Ecto neural progenitor cell (in vitro differentiated cells): ENCODE measurements at places on chromosomes 6 and 20.

- DNase-seq: no peak
Measured at GRCh38 chr6:62519574-62519973, 233.5 kb upstream of the KHDRBS2 start.

DNA sequence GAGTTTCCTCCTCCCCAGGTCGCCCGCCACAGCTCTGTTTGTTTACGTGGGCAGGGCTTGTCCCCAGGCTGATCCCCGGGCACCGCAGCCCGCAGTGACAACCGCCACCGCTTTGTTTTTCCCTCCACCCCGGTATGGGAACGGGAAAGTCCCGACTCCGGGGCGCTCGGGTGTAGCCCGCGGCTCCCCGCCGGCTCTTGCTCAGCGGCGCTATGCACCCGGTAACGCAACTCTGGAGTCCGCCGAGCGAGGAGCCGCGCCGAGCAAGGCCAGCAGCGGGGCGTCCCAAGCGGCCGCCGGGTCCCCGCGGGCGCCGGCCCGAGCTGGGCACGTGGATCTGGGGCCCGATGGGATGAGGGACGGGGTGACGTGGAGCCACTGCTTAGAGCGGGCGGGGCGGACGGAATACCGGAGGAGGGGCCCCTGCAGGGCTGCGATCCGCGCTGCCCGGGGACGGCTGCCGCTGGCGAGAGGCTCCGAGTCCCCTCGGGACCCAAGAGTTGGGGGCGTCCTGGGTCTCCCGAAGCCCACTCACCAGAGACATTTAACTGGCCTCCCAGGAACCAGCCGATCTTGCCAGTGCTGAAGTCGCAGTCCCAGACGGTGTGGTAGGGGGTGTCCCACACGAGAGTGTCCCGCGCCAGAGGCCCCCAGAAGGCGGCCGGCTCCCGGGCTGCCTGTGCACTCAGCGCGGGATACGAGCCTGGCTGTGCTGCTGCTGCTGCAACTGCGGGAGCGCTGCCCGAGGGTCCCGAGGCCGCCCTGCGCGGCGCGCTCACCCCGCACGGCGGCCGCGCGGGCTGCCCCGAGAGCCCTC is 497 bp downstream of the ACSS1 start:
- peak; percentile 67 for DNase-seq

GRCh38 chr6:11975353-11975977 is 36.6 kb upstream of the HIVEP1 start:
- no peak for DNase-seq

DNA sequence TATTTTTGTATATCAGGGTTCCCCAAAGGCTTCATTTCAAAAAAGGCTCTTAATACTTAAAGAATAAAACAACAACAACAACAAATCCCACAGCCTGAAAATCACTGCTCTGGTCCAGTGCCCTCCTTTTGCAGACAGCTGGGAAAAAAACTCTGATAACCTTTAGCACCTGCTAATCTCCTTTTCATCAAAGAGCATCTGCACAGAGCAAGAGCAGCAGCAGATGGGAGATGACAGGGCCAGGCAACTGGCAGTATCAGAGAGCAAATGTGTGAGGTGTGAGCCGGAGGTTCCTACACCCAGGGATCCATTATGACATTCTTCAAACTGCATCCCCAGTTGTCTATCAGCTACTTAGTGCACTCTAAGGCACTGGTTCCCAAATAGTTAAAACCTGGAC is 25.7 kb downstream of the TTI1 start:
- DNase-seq: no peak

DNA sequence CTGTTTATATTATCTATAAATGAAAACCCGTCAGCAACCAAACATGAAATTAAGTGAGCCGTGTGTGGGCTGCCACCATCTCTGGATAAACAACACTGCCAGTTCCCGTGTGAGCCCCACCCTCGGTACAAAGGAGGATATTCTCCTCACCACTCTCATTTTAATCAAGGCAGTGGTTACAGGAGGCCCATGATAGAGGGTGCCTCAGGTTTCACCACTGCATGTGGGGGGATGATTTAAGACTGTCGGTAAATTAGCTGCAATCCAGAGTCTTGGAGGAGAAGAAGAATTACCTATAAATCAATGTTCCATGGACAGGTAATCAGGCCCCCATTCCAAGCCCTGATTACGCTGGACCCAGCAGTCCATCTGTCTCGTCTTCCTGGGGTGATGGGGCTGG is 361.6 kb upstream of the SULF2 start:
- DNase-seq: no peak

DNA sequence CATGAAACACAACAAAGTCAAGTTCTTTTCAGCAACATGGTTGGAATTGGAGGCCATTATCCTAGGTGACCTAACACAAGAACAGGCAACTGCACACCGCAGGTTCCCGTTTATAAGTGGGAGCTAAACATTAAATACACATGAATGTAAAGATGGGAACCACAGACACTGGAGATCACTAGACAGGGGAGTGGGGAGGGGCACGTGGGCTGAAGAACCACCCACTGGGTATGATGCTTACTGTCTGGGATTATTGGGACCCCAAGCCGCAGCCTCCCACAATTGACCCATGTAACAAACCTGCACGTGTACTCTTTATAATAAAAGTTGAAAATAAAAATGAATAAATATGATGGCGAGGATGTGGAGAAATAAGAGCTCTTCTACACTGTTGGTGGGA is 8.6 kb upstream of the RAET1G start:
- DNase-seq: no peak

- no peak for DNase-seq
Measured at GRCh38 chr20:1867495-1868260, 27.5 kb upstream of the SIRPA start.

DNA sequence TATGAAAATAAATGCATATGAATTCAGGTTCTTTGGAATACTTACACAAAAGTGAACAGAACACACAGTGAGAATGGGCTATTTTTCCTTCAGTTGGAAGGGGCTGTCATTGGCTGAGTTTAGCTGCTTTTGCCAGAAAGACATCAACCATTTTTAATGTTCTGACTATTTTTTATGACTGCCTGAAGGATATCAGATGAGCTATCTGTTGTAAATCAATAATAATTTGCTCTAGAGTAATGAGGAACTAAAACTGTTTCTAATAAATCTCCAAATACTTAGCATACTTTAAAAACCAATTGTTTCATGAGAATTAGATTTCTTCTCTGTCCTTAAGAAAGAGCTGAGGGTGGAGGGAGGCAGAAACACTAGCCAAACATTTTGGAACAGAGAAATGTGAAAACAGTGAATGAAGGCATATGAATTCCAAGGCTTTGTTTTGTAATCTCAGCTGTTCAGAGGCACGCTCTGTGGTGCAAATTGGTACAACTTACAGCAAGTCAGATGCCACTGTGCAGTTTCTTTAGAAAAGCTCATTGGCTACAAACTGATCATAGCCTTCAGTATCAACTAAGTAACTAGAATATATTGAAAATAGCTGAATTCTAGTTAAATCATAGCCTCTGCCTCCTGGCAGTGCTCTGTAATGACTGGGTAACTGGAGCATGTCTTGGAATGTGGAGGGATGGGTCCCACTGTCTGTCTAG is 228.9 kb upstream of the JAG1 start:
- DNase-seq: no peak

DNA sequence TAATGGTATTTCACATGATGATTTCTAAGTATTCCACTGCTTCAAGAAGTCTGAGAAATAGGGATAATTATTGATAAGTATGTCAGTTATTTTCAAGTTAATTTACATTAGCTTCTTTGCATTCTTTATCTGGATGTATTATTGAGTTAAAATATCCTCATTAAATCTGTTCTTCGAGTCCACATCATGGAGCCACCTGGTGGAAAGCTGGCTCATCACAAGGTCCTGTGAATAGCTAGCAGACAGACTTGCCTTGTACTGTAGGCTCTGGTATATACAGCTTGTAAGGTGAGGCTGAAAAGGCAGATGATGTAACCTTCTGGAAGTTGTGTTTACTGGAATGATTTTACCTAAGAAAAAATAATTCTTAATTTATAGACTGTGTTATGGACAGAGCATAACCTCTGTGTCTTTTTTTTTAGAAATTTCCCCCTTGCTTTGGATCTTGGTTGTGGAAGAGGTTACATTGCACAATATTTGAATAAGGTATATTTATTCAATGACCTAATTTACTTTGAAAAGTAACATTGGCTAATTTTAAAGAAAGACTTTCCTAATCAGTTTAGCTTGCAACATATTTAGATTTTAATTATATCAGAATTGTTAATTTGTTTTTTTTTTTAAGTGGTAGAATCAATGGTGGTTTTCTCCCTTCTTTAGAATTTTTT is 3.5 kb downstream of the NDUFAF5 start:
- peak; percentile 46 for DNase-seq

DNA sequence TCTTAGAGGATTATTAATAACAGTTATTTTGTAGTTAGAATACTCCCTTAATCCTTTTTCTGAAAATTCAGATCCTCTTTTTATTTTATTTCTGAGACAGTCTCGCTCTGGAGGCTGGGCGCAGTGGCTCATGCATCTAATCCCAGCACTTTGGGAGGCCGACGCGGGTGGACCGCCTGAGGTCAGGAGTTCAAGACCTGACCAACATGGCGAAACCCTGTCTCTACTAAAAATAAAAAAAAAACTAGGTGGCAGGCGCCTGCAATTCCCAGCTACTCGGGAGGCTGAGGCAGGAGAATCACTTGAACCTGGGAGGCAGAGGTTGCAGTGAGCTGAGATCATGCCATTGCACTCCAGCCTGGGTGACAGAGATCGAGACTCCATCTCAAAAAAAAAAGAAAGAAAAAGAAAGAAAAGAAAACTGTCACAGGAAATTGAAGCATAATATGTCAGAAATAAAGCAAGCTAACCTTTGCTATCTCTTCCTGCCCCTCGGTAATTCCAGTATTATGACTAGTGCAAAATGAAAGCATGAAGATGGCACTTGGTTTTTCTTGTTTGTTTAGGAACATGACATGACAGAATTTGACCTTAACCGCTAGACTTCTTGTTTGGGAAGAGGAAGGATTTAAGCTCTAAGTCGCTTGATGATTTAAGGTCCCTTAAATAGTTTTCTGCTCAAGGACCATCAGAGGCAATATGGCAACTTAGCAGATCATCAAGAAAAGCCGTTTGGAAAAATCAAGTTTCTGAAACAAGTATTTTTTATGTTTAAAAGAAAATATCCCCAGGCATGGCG is 1.8 kb upstream of the RBM39 start:
- DNase-seq: no peak

GRCh38 chr6:100891079-100891478 is 9.9 kb upstream of the ASCC3 start:
- no peak for DNase-seq

DNA sequence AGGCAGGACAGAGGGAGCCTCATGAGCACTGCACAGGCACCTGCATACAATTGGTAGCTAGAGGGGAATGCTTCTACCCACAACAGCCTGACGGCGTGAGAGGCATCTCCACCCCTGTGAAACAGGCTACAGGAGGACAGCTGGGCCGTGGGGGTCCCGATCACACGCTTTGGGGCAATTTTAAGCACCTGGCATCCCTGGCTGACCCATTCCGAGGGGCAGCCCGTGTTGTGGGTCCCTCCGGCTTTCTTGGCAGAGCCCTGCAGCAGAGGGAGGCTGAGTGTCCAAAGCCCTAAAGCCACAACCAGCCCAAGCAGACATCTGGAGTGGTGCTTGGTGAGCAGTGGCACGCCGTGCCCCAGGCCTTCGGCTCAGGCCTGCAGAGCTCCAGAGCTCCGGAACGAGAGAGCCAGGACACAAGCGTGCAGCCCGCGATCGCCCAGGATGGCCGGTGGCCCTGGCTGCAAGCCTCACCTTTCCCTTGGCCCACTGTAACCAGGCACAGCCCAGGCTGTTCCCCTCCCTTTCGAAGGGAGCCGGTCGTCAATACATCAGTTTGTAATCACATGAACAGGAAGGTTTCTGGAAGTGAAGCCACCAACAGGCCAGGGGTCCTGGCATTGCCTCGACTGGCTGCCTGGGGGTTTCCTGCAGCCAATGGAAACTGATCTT is 81.4 kb downstream of the DLL1 start:
- peak; percentile 44 for DNase-seq

DNA sequence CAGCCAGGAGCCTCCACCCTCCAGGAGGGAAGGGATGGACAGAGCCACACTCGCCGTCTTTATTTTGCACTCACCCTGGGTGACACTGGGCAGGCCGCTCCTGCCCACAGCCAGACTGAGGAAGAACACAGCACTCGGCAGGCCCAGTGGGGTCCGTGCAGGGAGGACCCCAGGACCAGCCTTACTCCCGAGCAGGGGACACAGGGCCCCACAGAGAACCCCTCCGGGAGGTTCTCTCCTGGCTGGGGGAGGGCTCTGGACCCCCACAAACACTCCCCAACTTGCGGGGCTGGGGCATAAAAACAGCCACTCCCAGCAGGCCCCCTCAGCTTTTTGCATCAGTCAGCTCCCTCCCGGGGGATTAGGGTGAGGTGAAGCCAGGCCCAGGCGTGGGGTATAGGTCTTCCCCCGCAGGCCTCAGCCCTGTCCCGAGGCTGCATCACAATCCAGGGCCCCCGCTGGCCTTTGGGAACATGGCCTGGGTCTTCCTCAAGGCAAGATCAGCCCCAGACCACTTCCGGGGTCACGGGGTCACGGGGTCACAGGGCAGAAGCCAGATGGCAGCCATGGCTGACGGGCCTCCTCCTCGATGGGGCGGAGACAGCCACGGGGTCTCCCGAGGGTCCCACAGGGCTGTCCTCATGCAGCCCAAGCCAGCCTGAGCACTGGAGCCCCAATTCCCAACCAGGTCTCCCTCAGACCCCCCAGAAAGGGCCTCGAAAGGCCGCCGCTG is 3.2 kb downstream of the TNFRSF6B start:
- no peak for DNase-seq

GRCh38 chr6:36848658-36849441 is 9.6 kb upstream of the CPNE5 start:
- peak; percentile 88 for DNase-seq

DNA sequence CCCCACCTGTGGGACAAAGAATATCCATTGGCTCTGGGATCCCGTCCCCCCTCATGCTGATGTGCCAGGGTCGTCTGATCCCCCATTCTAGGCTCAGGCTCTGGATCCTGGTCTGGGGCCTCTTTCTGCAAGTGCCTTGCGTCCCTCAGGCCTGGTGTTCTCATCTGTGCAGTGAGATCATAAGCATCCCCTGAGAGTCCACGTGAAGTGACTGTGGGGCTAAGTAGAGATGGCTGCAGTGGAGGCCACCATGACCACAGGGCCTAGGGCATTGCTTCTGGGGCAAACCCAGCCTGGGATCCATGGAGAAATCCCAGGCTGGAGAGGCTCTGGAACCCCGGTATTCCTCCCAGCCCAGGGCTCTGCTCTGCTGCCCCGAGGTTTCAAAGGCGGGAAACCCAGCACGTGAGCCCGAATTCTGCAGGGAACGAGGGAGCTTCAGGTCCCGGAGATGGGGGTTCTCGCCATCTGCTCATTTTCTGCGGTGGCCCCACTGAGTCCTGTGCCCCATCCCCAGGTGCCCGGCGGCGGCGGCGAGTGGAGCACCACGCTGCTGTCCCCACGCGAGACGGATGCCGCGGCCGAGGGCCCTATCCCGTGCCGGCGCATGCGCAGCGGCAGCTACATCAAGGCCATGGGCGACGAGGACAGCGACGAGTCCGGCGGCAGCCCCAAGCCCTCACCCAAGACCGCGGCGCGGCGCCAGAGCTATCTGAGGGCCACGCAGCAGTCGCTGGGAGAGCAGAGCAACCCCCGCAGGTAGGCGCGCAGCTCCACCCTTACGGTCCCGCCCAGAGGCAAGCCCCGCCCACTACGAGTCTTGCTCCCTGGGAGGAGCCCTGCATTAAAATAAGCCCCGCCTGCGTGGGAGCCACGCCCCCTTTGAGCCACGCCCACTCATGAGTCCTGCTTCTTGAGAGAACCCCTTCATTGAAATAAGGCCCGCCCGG is 105.5 kb upstream of the MYL9 start:
- peak; percentile 83 for DNase-seq
